ENCODE measurements at places on chromosomes 4 and X.

GRCh38 chr4:47155919-47156318 is 124.6 kb downstream of the GABRB1 start:
- no peak for DNase-seq

DNA sequence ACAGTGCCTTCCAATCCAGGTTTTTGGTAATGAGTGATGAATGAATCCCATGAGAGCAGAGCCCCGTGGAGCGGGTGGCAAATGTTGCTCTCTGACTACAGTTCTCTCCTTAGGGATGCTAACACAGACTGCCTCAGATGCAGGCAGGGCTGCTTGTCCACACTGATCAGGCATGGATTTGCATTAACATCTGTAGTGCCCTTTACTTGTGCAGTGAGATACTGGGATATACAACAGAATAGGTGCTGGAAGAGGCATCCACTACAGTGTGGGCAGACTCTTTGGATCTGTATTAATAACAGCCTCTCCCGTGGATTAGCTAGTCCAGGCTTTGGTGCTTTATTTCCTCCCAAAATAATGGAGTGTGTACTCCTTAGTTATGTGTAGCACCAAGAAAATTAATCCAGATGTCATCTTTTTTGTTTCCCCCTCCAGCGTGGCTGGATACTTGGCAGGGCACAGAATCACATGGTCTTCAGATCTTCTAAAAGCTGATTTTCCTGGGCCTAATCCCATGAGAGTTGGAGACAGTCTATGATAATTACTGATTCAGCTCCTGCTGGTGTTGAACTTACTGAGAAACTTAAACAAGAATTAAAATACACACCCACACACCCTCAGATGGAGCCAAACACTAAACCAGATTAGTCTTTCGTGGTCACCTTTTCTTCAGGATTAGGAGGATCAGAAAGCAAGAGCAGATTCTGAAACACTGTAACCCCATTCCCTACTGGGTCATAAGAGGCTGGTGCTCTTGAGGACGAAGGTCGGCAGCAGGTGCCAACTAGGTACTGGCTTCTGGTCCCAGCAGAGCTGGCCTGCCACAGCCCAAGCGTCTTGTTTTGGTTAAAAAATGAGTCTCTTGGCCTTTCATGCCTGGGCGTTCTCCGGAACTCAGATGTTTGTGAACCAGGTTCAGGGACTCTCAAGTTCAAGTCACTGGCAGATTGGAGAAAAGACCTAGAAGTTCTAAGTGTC is 23.1 kb upstream of the NAP1L5 start:
- no peak for DNase-seq

- no peak for DNase-seq
Measured at GRCh38 chr4:29311247-29311646, 1408.9 kb upstream of the PCDH7 start.

- DNase-seq: no peak
Measured at GRCh38 chr4:114025176-114025777, 45.8 kb upstream of the ARSJ start.

GRCh38 chr4:152697284-152698088 is 17.7 kb upstream of the TMEM154 start:
- no peak for DNase-seq

DNA sequence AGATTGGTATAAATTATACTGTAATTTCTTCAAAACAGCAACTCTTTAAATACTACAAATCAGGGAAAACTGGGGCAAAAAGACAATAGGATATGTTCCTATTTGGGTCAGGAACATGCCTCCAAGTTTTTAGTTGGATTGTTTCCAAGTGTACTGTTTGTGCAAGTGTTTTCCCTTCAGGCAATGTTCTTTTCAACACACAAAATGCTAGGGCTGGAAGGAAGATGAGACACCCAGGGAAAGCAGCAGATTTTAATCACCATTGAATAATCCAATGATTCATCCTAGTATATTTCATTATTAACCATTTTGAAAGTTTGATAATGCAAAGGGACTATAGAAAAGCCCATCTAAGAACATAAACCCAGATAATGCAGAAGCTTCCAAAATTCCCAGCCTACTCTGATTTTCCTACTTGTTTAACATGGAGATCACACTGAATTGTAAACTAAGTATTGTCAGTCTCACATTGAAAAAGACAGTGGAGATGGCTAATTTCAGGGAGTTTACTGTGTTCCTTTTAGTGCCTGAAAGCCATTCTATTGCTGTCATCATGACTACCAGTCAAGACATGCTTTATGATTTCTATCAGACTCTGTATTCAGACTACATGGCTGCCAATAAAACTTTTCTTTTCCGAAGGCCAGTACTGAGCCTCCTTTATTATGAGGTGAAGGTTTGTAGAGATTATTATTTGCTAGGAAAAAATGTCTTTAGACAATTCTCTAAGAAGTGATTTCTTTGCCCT is 38.6 kb downstream of the COL4A6 start:
- DNase-seq: no peak

- no peak for DNase-seq
Measured at GRCh38 chr4:97987019-97987648, 156.1 kb downstream of the STPG2 start.

DNA sequence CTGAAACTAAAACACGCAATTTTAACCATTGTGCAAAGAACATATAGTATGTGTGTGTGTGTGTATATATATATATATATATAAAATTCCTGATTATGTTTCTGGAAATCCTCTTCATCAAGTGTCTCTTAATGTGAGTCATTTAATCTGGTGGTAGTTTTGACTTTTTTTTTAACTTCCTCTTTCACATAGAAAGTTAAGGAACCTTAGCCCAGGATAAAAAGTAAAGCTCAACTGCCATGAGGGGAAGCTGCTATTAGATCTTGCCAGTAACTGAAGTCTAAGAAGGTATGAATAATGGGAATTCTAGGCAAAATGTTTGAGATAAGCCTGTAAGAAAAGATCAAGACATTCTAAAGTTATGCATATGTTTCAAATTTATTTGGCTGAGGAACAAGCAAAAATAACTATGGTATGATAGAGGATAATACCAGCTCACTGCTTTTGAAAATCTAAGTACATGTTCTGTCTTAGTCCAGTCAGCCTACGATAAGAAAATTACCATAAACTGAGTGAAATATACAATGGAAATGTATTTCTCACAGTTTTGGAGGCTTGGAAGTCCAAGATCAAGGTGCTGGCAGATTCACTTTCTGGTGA is 757.0 kb downstream of the TRAM1L1 start:
- no peak for DNase-seq

GRCh38 chr4:47065051-47065481 is 33.7 kb downstream of the GABRB1 start:
- DNase-seq: no peak

DNA sequence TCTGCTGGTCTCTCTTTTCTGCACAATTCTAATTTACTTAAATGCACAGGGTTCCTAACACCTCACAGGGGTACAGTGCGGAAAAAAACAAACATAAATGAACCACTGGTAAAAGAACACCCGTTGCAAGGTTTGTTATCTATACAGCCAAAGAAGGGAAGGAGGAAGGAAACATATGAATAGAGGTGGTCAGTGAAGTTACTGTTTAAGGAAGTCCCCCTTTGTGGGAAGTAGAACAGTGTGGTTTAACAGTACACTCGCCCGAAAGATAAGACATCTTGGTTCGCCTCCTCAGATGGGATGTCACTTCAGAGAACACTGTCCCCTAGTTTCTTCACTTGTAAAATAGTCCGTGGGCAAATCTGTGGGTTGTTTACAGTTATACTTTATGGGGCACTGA is 57.5 kb downstream of the TEC start:
- no peak for DNase-seq

DNA sequence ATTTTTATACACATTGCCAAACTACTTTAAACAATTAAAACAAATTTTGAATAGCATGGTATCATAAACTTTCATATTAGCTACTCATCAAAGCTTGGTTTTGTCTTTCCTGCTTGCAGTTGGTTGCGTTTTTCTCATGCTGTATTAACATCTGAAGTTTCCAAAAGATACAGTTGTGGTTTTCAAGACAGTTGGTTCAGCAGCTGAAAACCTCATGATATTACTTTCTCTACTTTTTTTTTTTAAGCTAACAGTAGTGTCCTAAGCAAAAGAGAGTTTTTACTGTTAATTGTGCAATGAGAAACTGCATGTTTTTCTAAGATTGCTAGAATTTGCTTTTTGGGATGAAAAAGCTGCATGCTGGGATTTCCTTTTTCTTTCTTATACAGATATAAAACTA is 15.2 kb downstream of the RUFY3 start:
- DNase-seq: no peak

GRCh38 chr4:848803-849477 is 23.0 kb upstream of the CPLX1 start:
- no peak for DNase-seq

GRCh38 chrX:153877571-153878261 is 8.3 kb downstream of the L1CAM start:
- no peak for DNase-seq

DNA sequence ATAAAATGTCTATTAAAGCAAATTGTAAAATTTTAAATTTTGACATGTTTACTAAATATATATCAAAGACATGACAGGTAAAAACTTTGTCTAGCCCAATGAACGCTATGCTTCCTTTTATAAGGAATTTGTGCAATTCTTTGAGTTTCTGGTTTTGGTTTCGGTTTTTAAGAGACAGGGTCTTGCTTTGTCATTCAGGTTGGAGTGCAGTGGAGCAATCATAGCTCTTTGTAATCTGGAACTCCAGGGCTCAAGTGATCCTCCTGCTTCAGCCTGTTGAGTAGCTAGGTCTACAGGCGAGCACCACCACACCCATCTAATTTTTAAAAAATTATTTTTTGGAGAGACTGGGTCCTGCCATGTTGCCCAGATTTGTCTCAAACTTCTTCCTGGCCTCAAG is 60.7 kb downstream of the BLTP1 start:
- no peak for DNase-seq

GRCh38 chr4:5913454-5913853 is 20.6 kb upstream of the CRMP1 start:
- DNase-seq: no peak

All from HuH-7.5 (cell line).